Astrocyte (in vitro differentiated cells and primary cell): ENCODE measurements at places on chromosomes 13 and 19.

- no peak for DNase-seq
These were observed 482.5 kb upstream of the SPRY2 start for GRCh38 chr13:80823472-80823871.

GRCh38 chr13:27047081-27047480, 124.5 kb downstream of the USP12 start:
- DNase-seq = no peak

DNA sequence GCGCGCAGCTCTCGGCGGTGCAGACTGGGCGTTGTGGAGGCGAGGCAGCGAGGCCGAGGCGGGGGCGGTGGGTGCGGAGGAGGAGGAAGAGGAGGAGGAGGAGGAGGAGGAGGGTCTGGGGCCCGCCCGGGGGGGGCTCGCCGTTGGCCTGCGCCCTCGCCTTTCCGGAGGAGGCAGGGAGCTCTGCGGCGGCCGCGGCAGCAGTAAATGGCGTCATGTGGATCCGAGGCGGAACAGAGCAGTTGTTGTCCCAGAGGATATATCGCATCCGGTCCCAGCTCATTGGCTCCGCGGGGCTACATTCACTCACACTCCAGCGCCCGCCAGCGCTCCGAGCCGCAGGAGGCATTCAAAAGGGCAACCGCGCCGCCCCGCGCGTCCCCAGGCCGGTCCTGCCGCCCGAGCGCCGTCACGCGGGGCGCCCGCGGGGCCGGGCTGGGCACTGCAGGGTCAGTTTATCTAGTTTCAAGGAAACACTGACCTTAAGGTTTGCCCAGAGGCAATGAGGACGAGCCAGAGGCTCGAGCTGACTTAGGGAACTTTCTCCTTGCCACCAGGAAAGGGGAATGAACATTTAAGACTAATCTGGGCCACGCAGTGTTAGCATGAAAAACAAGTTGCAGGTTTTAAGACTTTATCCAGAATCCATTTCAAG, at the start of gene SPRY2:
TSS of gene SPRY2 (minus strand) at position 26 of the 655 bp plus-strand sequence. CDS start 3,421 bp downstream, outside the sequence.
- peak; percentile 95 for DNase-seq

DNA sequence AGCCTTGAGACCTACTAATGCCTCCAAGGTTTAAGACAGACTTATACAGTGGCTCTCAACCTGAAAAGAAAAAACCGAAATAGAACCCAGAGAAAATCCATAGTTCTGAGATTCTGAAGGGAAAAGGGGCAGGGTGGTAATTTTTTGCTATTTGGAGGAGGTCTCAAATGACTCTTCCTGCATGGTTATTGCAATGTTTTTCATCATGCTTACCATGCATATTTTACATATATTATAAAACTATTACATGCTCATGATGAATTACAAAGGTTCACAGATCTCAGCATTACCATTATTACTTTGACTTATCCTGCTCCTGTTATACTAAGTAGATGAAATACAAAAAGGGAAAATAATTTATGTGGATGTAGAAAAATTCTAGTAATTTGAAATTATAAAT, 47.6 kb downstream of the N4BP2L2 start:
- DNase-seq = no peak

- DNase-seq = no peak
These were observed 416.4 kb downstream of the ITGBL1 start for GRCh38 chr13:101868585-101869469.

- DNase-seq = no peak
These were observed 56.2 kb downstream of the LATS2 start for GRCh38 chr13:21005193-21005592.

DNA sequence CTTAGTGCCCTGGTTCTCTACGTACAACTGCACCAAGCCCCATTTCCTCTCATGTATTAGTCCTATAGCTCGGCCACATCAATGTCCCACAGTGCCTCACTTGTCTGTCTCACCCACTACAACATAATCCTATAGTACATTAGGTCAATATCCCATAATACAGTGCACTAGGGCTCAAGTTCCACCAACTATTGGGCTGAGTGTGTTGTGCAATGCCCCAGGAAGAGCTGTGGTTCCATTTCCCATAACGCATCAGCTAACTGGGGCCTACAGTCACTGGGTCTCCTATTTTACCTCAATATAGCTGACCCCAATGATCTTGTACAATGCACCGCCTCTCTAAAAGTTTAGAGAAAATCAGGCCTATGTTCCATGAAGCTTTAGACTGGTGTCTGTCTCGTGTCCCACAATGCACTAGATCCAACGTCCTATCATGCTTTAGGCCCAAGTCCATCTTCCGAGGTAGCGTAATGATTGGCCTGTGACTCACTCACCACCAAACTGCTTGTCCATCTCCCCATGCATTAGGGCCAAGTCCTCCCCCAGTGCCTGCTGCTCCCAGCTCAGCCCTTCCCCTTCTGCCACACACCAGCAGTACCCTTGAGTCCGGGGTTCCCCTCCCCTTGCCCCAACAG, 21.8 kb downstream of the TSKS start:
- DNase-seq = no peak

GRCh38 chr13:97212004-97212403, 10.1 kb upstream of the MBNL2 start:
- no peak for DNase-seq

DNA sequence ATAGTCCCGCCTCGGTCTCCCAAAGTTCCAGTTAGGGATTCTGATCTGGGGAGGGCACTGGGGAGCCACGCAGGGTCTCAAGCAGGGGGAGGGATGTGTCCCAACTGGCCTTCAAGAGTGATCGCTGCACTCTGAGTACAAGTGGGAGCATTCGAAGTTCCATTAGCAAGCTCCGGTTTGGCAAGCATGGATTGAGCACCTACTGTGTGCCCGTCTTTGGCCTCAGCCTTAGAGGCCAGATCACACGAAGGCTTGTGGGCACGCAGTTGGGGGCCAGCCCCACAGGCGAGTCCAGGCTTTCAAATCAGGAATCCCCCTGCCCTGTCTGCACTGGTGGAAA, 32.1 kb upstream of the TCF3 start:
- no peak for DNase-seq

- no peak for DNase-seq
These were observed 77.5 kb upstream of the POMP start for GRCh38 chr13:28581451-28581850.

GRCh38 chr19:30861919-30862318, 487.3 kb downstream of the TSHZ3 start:
- DNase-seq = no peak

DNA sequence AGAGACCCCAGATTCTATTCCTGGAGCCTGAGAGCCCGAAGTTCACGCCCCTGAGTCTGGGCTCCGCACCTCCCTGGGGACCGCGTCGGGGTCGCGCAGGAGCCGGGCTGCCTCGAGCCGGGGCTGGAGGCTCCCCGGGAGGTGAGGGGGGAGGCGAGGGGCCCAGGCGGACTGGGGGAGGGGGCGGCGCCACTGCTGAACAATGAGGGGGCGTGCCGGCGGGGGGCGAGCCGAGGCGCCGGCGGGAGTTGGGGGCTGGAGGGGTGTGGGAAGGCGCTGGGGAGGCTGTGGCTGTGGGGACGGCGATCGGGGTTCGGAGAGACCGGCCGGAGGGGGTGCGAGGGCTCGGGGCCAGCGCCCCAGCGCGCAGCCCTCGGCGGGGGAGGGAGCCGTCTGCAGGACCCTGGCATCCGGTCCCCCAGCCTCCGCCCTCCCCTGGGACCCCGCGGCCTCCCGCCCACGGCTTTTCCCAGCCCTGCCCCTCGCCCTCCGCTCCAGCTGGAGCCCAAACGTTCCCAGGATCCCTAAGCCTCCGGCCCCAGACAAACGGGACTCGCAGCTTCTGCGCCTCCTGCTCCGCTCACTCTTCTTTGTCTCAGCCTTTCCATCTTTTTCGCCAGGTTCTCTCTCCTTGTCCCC, 922 bp downstream of the PLEKHG2 start:
- DNase-seq = no peak

DNA sequence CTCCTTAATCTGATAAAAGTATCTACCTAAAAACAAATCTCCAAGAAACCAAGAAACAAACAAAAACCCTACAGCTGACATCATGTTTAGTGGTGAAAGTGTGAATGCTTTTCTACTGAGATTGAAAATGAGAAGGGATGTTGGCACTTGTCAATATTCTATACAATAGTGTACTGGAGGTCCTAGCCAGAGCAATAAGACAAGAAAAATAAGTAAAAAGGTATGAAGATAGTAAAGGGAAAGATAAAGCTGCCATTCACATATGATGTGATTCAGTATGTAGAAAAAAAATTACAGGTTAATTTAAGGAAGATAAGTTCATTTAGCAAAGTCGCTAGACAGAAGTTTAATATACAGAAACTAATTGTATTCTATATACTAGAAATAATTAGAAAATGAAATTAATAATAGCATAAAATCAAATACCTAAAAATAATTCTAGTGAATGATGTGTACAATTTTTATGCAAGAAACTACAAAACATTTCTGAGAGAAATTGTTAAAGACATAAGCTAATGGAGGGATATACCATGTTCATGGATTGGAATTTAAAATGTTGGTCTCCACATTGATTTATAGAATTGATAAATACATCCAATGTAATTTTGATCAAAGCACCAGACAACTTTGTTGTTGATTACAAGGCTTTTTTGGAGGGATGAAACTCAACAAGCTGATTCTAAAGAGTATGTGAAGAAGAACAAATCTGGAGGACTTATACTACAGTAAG, 2.4 kb upstream of the SLC7A10 start:
- no peak for DNase-seq

DNA sequence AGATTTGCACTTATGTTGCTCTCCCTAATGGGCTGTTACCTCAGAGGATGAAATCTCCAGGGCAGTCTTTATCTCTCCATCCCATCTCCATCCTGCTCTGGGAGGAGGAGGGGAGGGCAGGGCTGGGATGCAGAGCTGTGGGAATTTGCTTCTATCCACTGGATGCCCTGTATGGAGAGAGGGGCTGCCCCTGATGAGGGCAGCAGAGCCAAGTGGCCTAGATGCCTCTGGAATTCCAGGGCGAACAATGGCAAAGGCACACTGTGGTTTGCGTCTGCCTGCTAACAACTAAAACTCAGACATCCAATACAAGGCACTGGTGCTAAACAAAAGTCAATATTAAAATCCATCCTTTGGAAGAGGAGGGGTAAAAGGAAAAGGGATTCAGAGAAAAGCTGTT, 165.1 kb downstream of the COG6 start:
- DNase-seq = no peak

GRCh38 chr13:98878486-98879126, 99.3 kb downstream of the DOCK9 start:
- DNase-seq = no peak

GRCh38 chr19:38850976-38851621, 1.3 kb upstream of the HNRNPL start:
- DNase-seq = no peak

GRCh38 chr13:90958866-90959265, 388.6 kb upstream of the MIR17HG start:
- DNase-seq = no peak

DNA sequence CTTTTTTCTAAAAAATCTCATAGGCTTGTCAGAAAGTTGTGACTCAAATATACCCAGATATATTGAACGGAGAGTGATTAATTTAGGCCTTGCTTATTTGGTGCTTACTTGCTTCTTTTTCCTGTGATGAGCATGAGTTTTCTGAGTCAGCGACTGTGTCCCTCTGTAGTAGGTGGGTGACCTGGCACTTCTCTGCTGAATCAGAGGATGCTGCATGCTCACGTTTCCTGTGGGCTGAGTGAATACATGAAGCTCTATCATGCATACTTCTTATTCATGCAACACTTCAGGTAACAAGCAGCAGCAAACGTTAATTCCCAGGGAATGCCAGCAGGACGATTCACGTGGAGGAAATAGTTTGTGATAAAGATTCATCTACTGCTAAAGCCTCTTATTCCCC, 245.0 kb downstream of the KLF5 start:
- DNase-seq = peak; percentile 62

GRCh38 chr13:40389081-40389641, 277.3 kb downstream of the FOXO1 start:
- no peak for DNase-seq

DNA sequence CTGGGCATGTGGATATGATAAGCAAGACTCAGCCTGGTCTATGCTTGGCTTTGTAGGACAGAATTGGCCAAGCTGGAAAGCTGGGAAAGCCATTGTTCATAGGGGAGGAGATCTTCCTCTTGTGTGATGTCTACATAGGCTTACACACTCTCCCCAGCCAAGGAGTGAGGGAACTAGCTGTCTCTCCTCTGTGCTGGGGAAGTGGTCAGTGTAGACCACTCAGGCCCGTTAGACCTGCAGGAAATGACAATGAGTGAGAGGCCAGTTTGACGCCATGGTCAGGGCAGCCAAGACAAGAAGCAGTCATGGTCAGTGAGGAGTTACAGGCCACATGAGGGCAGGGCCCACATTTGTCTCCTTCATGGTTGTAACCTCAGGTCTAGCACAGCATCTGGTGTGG, 159.1 kb upstream of the KL start:
- no peak for DNase-seq

GRCh38 chr19:42400404-42400803, 10.3 kb upstream of the CNFN start:
- DNase-seq = no peak

- DNase-seq = peak; percentile 86
These were observed 69.7 kb upstream of the C13orf46 start for GRCh38 chr13:114043421-114044053.

- DNase-seq = no peak
These were observed 11.5 kb downstream of the MYH14 start for GRCh38 chr19:50214699-50215543.

DNA sequence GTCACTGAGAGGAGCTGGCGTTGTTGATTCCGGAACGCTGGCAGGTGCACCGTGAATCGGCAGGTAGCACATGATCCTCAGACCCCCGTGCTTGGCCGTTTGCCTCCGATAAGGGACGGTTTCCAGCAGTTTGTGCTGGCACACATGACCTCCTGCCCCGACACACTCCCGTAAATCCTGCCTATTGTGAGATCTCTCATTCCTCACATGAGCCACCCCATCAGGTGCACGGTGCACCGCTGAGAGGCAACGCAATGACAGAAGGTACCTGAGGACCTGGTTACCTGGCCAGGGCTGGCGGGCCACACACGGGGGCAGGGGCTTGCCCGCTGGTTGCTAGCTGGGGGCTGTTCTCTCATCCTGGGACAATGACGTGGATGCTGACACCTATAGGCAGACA, 2.1 kb upstream of the ADPRHL1 start:
- no peak for DNase-seq

- no peak for DNase-seq
These were observed 17.4 kb downstream of the GPR183 start for GRCh38 chr13:99289674-99290337.

DNA sequence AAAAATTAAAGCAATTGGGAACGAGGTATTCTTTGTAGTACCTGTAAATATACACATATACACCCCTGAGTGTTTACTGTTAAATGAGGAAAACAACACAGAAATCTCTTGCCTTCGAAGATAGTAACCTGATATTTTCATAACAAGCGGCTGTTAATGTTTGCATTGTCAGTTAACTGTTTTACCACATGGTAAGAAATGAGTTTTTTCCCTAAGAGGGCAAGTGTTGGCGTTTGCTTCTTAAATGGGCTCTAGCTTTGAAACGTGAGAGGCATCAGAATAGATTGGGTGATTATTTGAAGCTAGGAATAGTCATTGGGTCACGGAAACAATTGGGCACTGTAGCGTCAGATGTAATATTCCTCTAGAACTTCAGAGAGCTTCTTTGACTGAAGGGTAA, 22.0 kb upstream of the UPF3A start:
- DNase-seq = no peak

- DNase-seq = no peak
These were observed 58.1 kb downstream of the CELF5 start for GRCh38 chr19:3282564-3282963.

- DNase-seq = no peak
These were observed 12.0 kb downstream of the TMTC4 start for GRCh38 chr13:100662468-100663211.

GRCh38 chr13:109870696-109871370, 84.5 kb upstream of the IRS2 start:
- peak; percentile 63 for DNase-seq

GRCh38 chr13:33017323-33017929, 1.2 kb downstream of the KL start:
- DNase-seq = peak; percentile 44
